ENCODE measurements at places on chromosomes 6 and 20.

GRCh38 chr20:60258255-60258863 is 300.1 kb downstream of the CDH26 start:
- no peak for DNase-seq

GRCh38 chr20:48502758-48503157 is 325.0 kb downstream of the PREX1 start:
- no peak for DNase-seq

GRCh38 chr20:15867899-15868298 is 705.3 kb downstream of the KIF16B start:
- DNase-seq: no peak

GRCh38 chr6:99645986-99646385 is 39.4 kb downstream of the PRDM13 start:
- DNase-seq: no peak

- no peak for DNase-seq
Measured at GRCh38 chr6:111614833-111615582, 9.3 kb upstream of the TRAF3IP2 start.

- no peak for DNase-seq
Measured at GRCh38 chr6:3965071-3965718, 113.7 kb downstream of the FAM217A start.

GRCh38 chr6:116547358-116547757 is 1.9 kb upstream of the TRAPPC3L start:
- DNase-seq: no peak

- DNase-seq: no peak
Measured at GRCh38 chr20:37868851-37869333, 34.0 kb upstream of the VSTM2L start.

- DNase-seq: no peak
Measured at GRCh38 chr6:123849406-123849805, 45.7 kb downstream of the NKAIN2 start.

DNA sequence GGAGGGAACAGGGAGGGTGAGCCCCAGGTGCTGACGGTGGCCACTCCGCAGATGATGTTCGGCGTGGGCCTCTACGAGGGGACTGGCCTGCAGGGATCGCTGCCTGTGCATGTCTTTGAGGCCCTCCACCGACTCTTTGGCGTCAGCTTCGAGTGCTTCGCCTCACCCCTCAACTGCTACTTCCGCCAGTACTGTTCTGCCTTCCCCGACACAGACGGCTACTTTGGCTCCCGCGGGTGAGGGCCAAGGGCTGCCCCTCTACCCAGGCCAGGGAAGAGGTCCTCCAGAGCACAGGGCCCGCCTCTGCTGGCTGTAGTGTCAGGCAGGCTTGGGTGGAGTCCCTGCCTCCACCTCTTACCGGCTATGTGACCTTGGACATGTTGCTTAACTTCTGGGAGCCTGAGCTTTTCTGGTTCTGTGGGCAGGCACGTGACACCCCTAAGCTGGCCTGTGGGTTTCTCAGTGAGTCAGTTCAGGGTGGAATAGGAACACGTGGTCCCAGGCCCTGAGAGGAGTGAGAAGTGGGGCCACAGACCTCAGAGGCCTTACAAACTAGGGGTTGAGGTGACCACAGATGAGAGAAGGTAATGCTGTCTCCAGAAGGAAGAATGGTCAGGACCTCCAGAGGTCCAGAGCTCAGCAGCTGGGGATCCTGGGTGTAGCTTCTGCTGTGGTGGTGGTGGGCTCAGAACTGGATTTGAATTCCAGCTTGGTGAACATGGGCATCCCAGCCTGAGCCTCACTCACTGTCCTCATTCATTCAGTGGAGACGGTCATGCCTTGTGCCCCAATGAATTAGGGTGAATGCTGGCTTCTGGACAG is 11.9 kb downstream of the PCIF1 start:
- DNase-seq: peak; percentile 49

DNA sequence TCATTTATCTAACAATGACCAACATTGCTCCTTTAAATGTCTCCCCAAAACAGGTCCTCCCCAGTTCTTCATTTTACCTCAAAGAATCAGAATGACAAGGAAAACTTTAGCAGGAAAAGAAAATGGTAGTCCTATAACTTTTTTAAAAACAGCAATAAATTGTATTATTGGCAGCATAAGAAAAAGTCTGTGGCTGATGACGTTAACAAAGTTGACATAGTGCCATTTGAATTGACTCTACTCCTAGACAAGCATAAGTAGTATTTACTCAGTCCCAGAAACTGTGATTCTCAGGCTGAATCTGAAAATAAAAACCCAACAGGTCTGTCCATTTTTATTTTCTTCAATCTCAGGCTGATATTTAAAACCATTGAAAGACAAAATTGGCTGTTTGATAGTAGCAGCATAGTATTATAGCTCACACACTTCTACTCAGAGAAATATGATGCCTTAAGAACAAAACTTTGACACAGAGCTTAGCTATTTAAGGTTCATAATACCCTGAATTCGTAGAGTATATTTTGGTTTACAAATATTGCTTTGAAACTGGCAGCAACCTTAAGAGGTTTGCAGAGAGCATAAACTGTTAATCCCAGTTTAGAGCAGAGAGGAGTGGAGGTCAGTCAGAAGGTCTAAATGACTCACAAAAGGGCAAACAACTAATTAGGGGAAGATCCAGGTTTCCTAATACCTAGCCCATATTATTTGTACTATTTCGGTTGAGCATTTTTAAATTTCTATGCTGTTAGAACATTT is 35.0 kb upstream of the TENT5A start:
- no peak for DNase-seq

- DNase-seq: no peak
Measured at GRCh38 chr20:32971703-32972161, 32.5 kb downstream of the SUN5 start.

GRCh38 chr6:4647414-4648365 is 128.5 kb upstream of the CDYL start:
- DNase-seq: peak; percentile 3

DNA sequence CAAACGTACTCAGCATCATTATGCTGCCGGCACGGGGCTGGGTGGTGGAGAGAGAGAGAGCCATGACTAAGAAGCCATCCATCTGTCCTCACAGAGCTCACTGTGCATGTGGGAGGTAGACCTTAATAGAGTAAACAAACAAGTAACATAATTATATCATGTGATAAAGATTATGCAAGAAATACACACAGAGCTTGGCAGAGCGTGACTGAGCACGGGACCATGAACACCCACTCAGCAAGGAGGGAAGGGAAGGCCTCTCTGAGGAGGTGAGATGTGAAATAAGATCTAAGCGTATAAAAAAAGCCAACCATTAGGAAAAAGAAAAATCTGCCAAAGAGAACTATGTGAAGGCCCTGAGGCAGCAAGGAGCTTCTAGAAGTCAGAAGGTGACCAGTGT is 207.5 kb downstream of the PTPRT start:
- DNase-seq: no peak

DNA sequence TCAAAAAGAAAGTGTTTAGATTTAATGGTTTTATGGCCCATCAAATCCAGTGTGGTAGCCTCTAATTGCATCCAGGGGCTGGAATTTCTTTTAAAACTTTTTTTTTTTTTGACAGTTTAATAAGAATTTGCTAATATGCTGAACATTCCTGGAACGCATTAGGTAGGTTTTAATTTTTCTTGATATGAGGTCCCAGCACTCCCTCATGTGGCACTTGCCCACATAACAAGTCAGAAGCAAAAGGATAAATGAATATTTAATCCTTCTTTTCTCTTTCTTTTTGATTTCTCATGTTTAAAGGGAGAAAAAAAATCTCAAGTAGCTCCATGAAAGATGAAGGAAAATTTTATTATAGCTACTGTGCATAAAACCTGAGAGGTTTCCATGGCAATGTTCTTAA is 13.5 kb downstream of the HAO1 start:
- DNase-seq: no peak
